ENCODE measurements at places on chromosomes 7 and 10.

DNA sequence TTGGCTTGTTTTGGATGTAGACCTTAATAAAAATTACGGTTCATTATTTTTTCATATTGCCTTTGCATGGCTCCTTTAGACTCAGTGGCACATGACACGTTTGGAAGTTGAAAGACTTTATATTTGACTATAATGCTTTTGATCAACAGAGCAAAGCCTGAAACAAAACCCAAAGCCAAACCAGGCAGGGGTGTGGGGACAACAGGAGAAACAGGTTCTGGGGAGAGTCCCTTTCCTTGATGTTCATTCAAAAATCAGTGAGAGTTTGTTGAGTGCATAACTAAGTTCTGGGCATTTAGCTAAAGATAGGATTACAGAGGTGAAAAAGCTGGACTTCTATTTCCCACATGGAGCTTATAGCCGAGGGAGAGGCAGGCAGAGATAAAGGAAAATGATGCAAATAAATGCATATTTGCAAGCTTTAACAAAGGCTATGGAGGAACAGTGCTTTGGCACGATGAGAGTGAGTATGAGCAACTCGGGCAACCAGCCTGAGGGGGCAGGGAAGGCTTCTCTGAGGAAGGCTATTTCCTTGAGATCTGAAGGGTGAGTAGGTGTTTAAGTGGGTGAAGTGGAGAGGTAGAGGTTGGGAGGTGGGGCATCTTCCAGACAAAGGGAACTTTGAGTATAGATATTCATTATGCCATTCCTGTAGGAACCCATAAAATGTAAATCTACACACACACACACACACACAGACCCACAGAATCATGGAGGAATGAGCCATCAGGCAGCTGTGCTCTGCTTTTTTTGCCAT lies 34.5 kb upstream of the PDZD8 start:
- no peak for DNase-seq

- DNase-seq: no peak
Measured at GRCh38 chr10:67861750-67862432, 22.6 kb upstream of the SIRT1 start.

- no peak for DNase-seq
Measured at GRCh38 chr10:71918992-71919391, 45.2 kb upstream of the CHST3 start.

DNA sequence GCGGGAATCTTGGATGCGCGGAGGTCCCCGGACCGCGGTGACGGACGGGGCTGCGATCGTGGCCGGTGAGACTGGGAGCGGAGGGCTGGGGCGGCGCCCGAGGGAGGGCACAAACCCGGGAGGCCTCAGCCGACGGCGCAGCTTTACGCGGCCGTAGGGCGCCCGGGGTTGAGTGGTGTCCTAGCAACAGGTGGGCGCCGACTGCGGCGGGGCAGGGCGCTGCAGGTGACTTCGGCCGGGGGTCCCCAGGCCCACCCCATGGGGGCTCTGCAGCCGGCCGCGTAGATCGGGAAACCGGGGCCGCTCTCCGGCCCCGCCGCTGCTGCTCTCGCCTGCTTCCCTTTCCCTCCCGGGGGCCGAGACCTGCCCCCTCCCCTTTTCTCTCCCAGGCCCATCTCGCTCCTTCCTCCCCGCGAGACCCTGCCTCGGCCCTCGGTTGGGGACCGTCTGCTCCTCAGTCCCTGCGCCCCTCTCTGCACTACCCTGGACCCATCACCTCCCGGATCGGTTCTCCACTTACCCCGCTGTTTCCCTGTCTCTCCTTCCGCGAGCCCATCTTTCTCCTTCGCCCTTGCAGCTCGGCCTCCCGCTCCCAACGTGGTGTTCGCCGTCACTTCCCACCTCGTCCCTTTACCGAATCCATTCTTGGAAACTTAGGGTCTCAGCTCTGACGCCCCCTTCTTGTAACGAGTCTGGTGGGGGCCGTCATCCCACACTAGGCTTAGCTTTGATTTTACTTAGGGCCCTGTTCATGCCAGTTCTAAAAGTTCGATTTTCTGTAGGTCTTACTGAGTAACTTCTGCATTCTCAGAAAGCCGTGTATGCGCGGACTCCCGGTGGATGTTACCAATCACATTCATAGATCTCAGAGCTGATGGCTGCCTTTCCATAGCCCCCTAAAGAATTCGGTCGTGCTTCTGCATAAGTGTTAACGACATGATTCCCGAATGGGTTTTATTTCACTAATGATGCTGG lies 18.5 kb upstream of the ACBD5 start:
- peak; percentile 31 for DNase-seq

DNA sequence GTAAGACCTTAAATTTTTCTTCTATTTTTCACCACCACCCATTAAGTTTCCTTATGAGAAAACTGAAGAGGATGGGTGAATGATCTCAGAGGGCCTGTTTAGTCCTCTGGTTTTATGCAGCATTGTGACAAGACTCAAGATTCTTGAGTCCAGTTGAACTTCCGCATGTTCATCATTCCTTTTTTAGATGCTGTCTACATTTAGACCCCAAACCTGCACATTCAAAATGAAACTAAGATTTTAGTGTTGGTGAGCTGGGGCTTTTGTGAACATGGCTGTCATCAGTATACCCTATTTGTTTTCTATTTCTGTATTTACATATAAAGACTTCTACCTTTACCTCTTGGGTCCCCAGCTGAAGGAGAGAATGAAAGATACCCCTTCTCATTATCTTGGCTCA lies 31.1 kb downstream of the NET1 start:
- DNase-seq: no peak

DNA sequence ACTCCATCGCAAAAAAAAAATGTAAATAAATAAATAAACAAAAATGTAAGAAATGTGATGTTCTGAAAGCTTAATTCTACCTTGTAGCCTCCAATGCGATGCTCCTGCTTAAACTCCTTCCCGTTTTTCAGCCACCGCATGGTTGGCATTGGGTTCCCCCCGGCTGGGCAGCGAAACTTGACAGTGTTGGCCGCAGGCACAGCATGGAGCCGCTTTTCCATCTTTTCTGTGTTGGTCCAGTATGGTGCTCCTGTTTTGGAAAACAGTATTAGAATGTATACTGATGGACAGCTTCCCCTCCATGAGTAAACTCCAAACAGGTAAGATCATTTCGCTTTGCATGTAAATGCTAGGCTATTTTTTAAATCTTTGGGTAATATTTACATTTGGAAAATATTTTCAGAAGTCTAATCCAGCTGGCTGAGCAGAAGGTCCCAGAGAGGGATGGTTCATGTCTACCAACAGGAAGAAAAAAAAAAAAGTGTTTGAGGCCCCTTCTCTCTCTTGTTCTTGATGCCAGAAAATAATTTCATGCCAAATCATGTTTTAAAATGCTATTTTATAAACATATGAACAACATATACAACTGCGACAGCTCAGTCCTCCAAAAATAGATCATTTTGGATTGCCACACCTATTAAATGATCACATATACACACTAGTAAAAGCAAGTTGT lies 46.9 kb downstream of the FGFR2 start:
- DNase-seq: no peak

DNA sequence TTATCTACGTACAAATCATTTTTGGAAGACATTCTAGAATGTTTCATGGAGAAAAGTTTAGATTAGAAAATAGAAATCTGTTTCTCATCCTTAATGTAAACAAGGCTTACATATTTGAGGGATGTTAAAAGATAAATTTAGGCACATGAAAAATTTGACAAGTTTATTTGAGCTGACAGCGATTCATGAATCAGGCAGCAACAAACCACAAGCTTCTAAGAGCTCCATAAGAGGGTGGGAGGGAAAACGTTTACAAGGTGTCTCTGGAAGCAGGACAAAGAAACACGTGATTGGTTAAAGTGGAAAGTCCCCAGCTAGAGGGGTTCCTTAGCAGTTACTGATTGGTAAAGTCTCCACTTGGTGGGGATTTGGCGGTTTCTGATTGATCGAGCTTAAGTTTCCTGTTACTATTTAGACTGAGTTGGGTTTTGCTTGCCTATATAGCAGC lies 228.9 kb upstream of the PITRM1 start:
- DNase-seq: no peak

GRCh38 chr10:19328582-19328981 lies 280.0 kb downstream of the MALRD1 start:
- no peak for DNase-seq

DNA sequence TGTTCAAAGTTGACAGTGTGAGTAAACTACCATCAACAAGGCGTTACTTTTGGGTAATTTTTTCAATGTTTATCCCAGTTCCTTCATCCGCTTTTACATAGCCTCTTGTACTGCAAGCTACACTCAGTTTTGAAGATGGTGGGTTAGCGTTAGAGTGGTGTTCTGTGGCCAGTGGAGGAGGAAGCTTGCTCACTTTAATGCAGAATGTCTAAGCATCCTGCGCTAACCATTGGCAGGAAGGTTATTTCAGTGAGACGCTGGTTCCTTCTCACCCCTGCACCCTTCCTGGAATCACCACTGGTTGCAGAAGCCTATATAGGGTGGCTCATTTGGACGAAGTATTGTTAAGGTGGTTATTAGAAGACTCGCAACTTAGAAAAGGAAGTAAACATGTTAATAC lies 159.1 kb downstream of the CELF2 start:
- DNase-seq: no peak

DNA sequence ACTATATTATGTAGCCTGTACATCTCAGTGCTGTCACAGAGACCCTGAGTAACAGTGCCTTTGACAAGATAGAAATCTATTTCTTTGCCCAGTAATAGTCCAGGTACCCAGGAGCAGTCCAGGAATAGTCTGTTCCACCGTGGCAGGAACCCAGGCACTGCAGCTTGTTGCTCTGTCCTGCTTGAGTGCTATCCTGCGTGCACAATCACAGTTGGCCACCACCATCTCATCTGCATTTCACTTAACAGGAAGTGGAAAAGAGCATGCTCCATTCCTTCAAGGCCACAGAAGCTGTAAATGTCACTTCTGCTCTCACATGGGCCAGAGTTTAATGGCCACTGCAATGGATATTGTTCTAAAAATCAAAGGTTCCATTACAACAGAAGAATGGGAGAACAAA lies 61.5 kb upstream of the PRR15 start:
- DNase-seq: no peak

GRCh38 chr10:102744374-102745051 lies 765 bp downstream of the WBP1L start:
- no peak for DNase-seq

GRCh38 chr10:125627646-125628045 lies 55.3 kb downstream of the TEX36 start:
- no peak for DNase-seq

- no peak for DNase-seq
Measured at GRCh38 chr10:100886521-100886920, 26.2 kb upstream of the SLF2 start.

GRCh38 chr10:74050653-74051052 lies 52.7 kb downstream of the VCL start:
- no peak for DNase-seq

DNA sequence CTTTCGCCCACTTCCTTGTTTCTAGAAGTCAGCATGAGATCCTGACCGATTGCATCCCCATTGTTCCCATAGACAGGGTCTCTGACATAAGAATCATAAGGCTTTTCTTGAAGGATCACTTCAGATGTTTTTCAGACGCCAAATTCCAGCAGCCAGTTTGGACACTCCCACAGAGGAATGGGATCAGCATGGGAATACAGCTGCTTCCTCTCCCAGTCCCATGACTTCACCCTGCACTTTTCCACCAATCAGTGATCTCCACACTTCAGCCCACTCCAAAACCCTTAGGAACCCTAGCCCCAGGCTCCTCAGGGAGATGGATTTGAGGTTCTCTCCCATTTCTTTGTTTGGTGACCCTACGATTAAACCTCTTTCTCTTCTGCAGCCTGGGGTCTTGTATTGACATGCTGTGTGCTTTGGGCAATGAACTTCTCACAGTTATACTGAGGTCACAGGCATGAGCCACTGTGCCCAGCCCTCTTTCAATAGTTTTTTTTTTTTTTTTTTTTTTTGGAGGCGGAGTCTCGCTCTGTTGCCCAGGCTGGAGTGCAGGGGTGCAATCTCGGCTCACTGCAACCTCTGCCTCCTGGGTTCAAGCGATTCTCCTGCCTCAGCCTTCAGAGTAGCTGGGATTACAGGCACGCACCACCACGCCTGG lies 52.8 kb upstream of the CHST3 start:
- no peak for DNase-seq

DNA sequence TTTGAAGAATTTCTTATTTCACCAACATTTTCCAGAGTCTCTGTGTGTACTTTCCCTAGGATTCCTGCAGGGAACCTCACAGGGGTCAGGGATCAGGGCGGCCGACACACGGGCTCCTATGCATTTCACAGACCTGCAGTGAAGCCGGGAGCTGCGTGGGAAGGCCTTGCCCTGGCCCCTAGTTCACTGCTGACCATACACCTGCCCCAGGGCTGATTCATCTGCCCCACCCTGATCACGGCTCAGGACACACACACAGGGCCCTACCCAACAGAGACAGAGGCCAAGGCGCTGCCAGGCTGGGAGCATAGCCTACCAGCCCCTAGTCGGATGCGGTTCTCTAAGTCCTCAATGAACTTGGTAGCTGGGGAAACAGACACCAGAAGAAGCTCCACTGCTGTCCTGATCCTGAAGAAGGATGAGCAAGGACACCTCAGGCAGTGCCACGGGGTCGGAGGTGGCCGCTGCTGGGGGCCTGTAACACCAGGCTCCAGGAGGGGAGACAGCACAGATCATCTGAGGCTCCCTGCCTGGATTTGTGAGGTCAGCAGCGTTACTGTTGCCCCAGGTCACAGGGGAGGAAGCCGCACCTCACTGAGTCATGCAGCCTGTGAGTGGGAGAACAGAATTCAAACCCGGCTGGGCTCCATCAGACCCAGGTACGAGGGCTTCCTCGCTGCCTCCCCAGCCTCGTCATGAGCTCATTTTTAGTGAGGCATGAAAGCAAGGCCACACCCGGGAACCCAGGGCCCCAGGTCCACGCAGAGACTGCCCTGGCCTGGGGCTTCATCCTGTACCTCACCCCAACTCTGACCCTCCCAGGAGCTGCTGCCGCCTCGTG lies 278.8 kb upstream of the PPP2R2D start:
- DNase-seq: no peak

- DNase-seq: no peak
Measured at GRCh38 chr10:79025199-79025832, 43.5 kb upstream of the ZMIZ1 start.

DNA sequence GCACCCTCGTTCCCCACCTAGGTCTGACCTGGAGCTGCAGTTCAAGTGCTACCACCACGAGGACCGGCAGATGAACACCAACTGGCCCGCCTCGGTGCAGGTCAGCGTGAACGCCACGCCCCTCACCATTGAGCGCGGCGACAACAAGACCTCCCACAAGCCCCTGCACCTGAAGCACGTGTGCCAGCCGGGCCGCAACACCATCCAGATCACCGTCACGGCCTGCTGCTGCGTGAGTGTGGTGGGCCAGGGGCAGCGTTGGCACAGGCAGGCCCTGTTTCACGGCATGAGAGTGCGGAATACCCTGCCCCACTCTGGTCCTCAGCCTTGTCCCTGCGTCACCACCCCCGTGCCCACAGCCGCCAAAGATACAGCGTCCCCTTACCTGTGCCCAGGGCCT lies 46.6 kb upstream of the PPIF start:
- no peak for DNase-seq

DNA sequence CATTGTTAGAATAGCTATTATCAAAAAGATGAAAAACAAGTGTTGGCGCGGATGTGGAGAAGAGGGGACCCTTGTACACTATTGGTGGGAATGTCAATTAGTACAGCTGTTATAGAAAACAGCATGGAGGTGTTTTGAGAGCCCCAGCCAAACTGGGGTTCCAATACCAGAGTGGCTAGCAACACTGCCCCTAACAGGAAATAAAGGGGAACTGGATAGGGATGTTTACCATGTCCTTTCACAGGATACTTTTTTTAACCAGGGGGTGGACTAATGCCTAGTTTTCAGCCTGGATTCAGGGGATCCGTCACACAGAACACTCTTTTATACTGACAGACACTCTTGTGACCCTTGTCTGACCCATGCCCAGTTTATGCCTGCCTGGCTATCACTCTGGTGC lies 6.9 kb upstream of the GSTK1 start:
- DNase-seq: no peak

Data from femur (tissue), 1 donor.